ENCODE measurements at places on chromosomes 3 and 15.

GRCh38 chr3:190197346-190197763 is 76.7 kb upstream of the P3H2 start:
- no peak for DNase-seq

DNA sequence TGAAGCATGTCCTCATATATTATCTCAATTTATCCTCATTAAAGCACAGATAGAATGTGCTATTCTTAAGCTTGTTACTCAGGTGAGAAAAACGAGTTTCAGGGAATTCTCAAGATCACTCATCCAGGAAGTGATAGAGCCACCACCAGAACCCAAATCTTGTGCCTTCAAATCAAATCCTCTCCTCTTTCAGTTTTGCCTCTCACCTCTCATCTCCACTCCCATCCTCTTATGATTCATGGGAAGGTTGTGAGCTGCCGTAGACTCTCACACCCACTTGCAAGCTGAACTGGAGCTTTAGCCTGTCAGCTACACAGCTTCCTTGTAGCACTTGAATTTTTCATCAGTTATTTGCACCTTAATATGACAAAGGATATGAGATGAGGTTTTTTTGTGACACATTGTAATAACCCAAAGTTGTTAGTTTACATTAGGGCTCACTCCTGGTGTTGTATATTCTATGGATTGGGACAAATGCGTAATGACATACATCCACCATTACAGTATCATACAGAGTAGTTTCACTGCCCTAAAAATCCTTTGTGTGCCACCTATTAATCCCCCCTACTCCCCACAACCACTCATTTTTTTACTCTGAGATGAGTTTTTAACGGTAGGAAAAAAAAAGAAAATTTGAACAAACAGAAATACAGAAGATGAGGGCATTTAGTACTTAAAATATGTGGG is 25.7 kb downstream of the GPR15 start:
- DNase-seq: peak; percentile 61

DNA sequence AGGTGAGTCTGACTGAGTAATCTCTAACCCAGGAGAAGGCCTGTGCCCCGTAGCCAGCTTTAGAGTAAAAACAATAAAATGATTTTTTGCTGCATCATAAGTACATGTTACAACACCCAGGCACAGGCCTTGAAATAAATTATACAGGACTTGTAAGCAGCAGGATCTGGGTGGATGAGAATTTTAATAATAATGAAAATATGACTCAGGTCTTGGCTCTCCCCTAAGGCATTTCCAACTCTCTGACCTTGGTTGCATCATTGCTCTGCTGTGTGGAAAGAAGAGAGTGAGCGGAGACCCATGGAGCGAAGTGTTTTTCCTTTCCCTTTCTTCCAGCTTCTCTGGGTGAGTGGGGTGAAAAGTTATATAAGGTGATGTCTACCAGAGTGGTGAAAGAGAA is 44.6 kb downstream of the EOMES start:
- DNase-seq: no peak

GRCh38 chr3:183264268-183264667 is 11.2 kb downstream of the B3GNT5 start:
- no peak for DNase-seq

GRCh38 chr15:51838270-51838669 is 8.8 kb downstream of the TMOD3 start:
- no peak for DNase-seq

GRCh38 chr3:66383998-66384745 is 116.7 kb downstream of the LRIG1 start:
- DNase-seq: no peak

DNA sequence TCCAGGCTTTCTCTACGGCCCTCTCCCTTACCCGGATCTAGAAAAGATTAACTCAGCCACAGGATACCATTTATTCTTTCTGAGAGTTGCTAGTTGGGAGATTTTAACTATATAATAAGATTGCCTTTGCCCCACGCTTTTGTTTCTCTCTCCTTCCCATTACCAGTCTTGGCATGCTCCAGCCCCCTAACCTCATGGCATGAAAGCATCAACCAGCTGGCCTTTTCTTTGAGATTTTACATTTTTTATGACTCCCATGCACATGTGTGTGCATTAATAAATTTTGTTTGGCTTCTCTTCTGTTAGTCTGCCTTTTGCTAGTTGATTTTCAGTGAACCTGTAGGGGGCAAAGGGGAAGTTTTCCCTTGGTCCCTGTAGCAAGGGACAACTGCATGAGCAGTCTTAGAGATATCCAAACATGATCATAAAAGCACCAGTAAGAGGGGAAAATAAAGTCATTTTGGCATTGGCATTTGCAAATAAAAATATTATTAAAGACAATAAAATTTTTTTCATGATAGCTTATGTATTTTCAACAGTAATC is 73.6 kb downstream of the OXSM start:
- DNase-seq: no peak

- DNase-seq: no peak
These were observed 44.2 kb upstream of the ATG7 start for GRCh38 chr3:11228041-11228440.

- no peak for DNase-seq
These were observed 367.2 kb upstream of the AGTR1 start for GRCh38 chr3:148330542-148330941.

DNA sequence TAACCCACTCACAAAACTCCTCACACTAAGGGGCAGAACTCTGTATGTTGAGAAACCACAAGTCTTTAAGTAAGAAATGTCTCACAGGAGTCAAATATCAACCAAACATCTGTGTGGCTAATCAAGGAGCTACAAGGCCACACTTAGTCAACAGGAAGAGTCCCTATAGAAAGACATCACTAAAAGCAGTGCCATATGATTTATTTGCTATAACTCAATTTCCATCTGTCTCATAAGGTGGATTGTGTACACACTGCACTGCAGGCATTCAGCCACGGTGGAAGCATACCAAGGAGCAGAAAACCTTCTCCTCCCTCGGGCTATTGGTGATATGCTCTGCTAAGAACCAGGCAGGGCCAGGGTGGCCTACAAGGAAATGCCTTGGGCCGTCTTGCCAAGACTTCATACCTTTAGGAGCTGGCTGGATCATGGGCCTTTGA is 197.6 kb upstream of the CFAP20DC start:
- DNase-seq: no peak

DNA sequence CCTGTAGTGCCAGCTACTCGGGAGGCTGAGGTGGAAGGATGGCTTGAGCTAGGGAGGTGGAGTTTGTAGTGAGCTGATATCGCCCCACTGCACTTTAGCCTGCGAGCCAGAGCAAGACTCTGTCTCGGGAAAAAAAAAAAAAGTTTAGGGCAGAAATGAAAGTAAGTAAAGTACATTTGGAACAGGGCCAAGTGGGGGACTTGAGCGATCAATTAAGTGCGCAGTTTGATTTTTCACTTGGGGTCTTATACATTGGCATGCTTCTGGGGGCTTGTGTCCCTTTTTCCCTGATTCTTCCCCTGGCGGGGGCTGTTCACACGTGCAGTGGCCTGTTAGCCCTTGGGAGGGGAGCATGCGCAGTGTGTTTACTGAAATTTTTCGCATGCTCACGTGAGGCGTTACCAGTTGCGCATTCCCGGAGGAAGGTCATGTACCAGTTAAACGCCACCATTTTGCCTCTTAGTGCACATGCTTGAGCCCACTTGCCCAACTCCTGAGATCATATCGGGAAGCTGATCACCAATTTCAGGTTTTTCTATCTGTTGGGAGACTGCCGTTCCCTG is 42.0 kb downstream of the GALNT15 start:
- DNase-seq: no peak

DNA sequence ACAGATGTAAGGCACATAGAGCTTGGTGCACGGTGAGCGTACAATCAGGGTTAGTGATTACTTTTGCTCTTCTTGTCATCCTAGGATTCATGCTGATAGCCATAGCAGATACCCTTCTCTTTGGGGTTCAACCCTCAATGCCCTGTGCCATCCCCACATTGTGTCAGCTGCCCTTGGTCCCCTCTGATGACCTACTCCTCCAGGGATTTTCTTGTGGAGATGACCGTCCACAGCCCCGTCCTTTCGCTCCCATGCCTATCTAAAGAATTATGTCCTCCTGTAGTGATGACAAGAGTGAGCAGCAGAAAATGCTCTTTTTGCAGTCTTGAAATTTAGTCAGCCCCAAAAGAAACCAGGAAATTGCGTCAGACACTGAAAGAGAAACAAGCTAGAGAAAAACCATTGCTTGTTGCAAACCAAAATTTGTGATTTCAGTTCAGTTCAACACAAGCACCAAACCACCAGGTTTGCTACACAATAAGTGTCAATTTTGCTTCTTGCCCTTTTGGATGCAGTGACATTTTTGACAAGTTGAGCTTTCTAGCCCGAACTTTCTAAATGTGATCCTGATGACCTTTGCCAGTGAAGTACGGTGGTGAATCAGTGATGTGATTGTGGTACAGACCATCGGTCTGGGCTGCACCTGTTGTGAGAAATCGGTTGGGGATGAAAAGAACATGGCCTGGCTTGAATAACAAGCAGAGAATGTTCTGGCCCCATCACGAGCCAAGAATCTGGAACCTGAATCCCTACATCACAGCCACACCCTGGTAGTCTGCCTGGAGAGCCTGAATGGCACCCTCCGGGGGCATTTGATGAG is 41.3 kb downstream of the CMTM7 start:
- DNase-seq: peak; percentile 41

DNA sequence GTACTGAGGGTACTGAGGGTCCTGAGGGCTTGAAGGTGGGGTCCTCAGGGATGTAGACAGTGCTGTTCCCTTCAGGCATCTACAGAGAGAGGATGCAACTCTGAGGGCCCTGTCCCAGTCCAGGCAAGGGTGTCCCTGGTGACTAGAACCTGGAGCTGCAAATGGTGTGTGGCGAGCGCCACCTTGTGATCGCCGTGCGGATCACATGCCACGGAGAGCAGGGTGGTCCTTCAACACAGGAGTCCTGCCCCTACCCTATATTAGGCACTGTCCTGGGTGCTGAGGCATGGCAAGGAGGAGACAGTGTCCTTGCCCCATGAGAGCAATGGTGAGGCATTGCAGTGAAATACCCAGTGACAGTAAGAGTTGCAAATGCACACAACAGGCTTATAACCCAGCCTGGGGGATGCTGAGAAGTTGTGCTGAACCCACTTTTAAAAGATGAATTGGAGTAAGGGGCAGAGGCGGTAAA is 23.6 kb downstream of the RHCG start:
- no peak for DNase-seq

DNA sequence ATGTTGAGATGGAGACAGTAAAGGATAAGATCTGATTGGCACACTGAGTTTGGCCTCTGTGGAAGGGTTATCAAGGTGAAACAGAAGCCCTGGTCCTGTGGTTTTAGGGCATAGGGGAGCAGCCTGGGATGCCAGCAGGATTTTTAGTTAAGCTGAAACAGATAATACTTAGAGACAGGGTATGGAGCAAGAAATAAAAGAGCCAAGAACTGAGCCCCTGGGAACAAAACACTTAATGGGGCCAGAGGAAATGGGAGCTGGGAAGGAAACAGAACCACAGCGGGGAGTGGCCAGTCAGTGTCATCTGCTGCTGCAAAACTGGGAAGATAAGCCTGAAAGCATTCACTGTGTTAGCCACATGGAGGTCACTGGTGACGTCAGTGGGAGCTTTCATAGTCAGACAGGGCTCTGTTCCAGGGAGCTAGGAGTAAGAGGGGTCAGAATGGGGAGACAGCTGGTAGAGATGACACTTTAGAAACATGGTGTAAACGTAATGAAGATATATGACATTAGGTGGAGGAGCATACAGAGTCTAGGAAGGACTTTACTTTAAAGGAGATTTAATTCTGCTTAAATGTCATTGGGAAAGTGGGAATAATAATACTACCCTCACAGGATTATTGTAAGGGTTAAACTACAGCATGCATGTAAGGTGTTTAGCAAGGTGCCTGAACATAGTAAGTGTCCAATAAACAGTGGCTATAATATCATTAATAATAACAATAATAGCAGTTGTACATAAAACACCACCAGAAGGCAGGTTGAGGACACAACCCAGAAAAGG is 172.7 kb upstream of the CTNNB1 start:
- no peak for DNase-seq

- peak; percentile 88 for DNase-seq
These were observed 6.0 kb upstream of the SRP14 start for GRCh38 chr15:40044717-40045571.

GRCh38 chr3:111547631-111548030 is 5.6 kb downstream of the CD96 start:
- DNase-seq: peak; percentile 63

DNA sequence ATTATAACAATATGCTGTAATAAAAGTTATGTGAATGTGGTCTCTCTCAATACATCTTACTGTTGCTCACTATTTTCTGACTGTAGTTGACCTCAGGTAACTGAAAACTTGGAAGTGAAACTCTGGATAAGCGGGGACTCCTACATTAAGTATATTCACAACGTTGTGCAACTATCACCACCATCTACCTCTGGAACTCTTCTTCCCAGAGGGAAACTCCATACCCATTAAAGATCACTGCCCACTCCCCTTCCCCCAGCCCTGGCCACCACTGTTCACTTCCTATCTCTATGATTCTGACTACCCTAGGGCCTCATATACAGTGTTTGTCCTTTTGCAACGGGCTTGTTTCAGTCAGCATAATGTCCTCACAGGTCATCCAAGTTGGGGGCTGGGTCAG is 20.7 kb downstream of the SLCO3A1 start:
- DNase-seq: no peak

DNA sequence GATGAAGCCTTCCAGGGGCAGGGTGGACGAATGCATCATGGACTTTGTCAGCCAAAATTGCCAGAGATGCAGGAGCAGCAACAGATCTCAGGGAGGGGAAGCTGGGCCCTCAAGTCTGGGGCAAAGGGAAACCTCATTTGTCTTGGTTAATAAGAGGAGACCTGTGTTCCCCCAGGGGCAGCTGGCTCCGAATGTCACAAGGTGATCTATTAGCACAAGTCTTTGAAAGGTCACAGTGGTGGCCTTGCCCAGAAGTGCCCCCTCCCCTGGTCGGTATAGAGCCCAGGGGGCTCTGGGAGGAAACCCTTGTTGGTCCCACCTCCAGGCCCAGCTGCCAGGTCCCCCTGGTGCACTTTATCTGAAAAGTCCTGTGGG is 46.2 kb downstream of the ABTB1 start:
- DNase-seq: no peak

- peak; percentile 54 for DNase-seq
These were observed 846 bp upstream of the POLG start for GRCh38 chr15:89335298-89336041.

Measured in CD4-positive, alpha-beta T cell treated with Interleukin-6 for 4 hours (primary cell).